ENCODE measurements at places on chromosomes 7 and 10. TPM values are rescaled to one million over a fixed set of nuclear protein-coding genes. Genes with fewer than 3 reads are reported as not detected.

Gene PUS7
- total RNA-seq = 28.4 TPM

Gene ATRNL1
- total RNA-seq = 4.0 TPM

- H3K4me1 ChIP-seq = peaks cover 5% of the 10 kb centered on the region
- H3K36me3 ChIP-seq = peaks cover 14% of the 10 kb centered on the region
- peak; percentile 79 for DNase-seq
- peak within 1 kb of the TSS; percentile 78 for H3K4me3 ChIP-seq
- H3K27me3 ChIP-seq = no peaks in the 10 kb centered on the region
Observed at GRCh38 chr10:68826764-68827591, at the start of gene STOX1. Gene STOX1 (plus strand): TSS chr10:68827531. CDS start chr10:68827624, 93 bp downstream.

DNA sequence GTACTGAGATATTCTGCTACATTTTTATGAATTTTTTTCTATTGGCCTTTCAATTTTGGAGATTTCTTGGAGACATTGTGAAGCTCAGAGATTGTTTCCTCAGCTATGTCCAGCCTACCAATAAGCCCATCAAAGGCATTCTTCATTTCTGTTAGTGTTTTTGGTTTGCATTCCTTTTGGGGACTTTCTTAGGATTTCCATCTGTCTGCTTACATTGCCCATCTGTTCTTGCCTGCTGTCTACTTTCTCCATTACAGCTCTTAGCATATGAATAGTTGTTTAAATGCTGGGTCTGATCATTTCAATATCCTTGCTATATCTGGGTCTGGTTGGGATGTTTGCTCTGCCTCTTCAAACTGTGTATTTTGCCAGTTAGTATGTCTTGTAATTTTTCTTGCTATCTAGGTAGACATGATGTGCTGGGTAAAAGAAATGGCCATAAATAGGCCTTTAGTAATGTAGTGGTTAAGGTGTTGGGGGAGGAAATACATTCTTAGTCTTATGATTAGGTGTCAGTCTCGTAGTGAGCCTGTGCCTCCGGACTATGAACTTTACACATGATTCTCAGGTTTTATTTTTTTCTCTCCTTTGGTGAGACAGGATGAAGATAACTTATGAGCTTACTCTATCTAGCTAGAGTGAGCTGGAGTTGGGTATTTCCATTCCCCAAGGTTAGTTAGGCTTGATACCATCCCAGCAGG is 32.6 kb upstream of the NME8 start:
- no peaks in the 10 kb centered on the region for H3K36me3 ChIP-seq
- H3K27ac ChIP-seq = no peak overlapping the region
- no peak overlapping the region for H3K4me3 ChIP-seq
- H3K27me3 ChIP-seq = peaks cover 24% of the 10 kb centered on the region

DNA sequence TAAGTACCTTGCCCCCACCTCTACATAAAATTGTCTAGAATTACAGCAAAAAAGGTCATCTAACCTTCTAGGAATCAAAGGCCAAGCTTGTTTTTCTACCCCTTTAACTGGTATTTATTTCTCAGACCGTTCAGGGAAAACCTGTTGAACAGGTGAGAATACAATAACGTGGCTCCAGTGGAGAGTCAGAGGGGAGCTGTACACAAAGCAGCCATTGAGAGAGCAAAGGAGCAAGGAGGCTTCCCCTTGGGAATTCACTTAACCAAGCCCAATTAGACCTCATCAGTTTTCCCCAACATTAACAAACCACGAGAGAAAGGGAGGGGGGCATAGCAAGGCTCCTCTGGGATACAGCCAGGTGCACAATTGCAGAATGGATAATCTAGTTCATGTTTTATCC is 101.9 kb downstream of the ELMO1 start:
- DNase-seq = peak; percentile 41
- H3K4me1 ChIP-seq = no peaks in the 10 kb centered on the region
- H3K4me3 ChIP-seq = no peak overlapping the region
- no peaks in the 10 kb centered on the region for H3K36me3 ChIP-seq
- H3K27ac ChIP-seq = no peak overlapping the region

GRCh38 chr7:81674431-81674830 is 95.4 kb downstream of the HGF start:
- no peaks in the 10 kb centered on the region for H3K36me3 ChIP-seq
- H3K27ac ChIP-seq = no peak overlapping the region
- no peaks in the 10 kb centered on the region for H3K27me3 ChIP-seq
- H3K4me1 ChIP-seq = no peaks in the 10 kb centered on the region
- H3K4me3 ChIP-seq = no peak overlapping the region
- no peak for DNase-seq

- H3K36me3 ChIP-seq = no peaks in the 10 kb centered on the region
- no peaks in the 10 kb centered on the region for H3K27me3 ChIP-seq
- H3K4me1 ChIP-seq = no peaks in the 10 kb centered on the region
- H3K4me3 ChIP-seq = no peak overlapping the region
Observed at GRCh38 chr7:69232445-69233376, 365.6 kb upstream of the AUTS2 start.

- DNase-seq = no peak
- H3K36me3 ChIP-seq = no peaks in the 10 kb centered on the region
- H3K4me1 ChIP-seq = no peaks in the 10 kb centered on the region
- no peak overlapping the region for H3K27ac ChIP-seq
Observed at GRCh38 chr10:117431160-117431559, 55.9 kb upstream of the PDZD8 start.

DNA sequence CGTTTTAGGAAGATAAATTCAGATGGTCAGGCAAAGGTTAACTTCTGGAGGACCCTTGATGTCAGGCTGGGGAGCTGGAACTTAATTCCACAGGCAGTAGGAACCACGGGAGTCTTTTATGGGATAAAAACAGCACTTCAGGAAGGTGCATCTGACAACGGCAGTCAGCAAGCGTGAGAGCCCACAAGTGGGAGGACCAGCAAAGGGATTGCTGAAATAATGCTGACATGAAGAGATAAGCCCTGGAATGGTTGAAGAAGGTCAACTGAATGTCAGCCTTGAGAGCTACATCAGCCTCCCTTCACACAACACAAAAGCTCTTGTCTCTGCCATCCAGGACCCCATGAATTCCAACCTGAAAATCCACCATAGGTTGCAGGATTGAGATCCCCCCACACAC is 138.8 kb downstream of the SORCS1 start:
- no peak for DNase-seq
- no peak overlapping the region for H3K27ac ChIP-seq
- no peaks in the 10 kb centered on the region for H3K36me3 ChIP-seq
- H3K27me3 ChIP-seq = no peaks in the 10 kb centered on the region

GRCh38 chr10:18233775-18234174 is 93.6 kb downstream of the CACNB2 start:
- H3K4me3 ChIP-seq = no peak overlapping the region
- peaks cover 8% of the 10 kb centered on the region for H3K4me1 ChIP-seq
- H3K27me3 ChIP-seq = peaks cover 75% of the 10 kb centered on the region
- DNase-seq = no peak
- H3K36me3 ChIP-seq = no peaks in the 10 kb centered on the region
- no peak overlapping the region for H3K27ac ChIP-seq
